ENCODE measurements at places on chromosomes 4 and X.

- no peak for DNase-seq
Measured at GRCh38 chr4:169723207-169723965, 34.4 kb downstream of the HPF1 start.

DNA sequence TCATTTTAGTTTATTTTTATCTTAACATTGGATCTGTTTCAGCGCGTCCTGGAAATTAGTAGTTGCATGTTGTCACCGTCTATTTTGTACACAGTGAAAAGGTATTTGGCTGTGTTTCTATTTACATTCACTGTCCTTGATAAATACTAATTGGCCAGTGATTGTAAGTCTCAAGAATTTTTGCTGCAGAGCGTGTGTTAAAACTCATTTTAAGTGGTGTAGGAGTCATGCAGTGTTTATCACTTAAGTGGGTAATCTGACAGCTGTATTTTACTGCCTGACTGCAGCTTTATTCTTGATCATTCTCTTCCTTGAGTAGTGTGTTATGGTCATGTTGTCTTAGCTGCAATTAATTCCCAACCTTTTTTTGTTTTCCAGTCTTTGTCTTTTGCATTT is 9.8 kb downstream of the GUCY1A1 start:
- DNase-seq = no peak

- no peak for DNase-seq
Measured at GRCh38 chr4:128590034-128590740, 219.3 kb upstream of the JADE1 start.

GRCh38 chrX:81957318-81957717 is 755.4 kb downstream of the SH3BGRL start:
- no peak for DNase-seq

- no peak for DNase-seq
Measured at GRCh38 chrX:107171369-107172102, 34.7 kb downstream of the NUP62CL start.

- DNase-seq = no peak
Measured at GRCh38 chrX:47448165-47448806, 34.7 kb downstream of the ZNF41 start.
